ENCODE measurements at places on chromosomes 2 and 18. TPM values are rescaled to one million over a fixed set of nuclear protein-coding genes. Genes with fewer than 3 reads are reported as not detected.

DNA sequence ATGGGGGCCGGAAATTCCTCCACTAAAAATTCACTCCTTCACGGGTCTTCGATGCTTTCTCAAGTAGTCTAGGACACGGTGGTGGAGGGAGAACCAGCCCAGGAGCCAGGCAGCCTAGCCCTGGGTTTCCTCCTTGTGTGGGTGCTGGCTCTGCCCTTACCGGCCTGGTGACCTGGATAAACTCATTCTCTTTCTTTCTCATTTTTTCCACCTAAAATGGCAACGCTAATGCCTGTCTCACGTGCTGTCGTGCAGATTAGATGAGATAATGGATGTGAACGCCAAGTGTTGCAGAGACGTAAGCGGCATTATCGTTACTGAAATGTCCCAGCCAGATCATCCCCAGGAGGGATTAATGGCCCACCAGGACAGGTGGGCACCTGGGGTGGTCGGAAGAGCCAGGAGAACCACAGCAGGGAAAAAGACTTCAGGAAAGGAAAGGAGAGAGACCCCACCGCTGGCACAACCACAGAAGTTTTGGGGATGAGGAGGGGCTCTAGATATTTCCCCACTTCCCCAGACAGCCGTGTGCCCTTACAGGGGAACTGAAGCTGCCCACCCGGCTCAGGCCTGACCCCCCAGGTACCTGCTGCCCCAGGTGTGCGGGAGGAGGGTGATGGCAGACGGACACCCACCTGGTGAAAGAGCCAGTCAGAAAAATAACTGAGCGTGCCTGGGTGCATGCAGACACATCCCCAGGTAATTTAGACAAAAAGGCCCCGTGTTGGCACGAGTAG is 100.8 kb upstream of the ASAP2 start:
- no peak for DNase-seq

The NOL4 gene
- total RNA-seq, result not detected

DNA sequence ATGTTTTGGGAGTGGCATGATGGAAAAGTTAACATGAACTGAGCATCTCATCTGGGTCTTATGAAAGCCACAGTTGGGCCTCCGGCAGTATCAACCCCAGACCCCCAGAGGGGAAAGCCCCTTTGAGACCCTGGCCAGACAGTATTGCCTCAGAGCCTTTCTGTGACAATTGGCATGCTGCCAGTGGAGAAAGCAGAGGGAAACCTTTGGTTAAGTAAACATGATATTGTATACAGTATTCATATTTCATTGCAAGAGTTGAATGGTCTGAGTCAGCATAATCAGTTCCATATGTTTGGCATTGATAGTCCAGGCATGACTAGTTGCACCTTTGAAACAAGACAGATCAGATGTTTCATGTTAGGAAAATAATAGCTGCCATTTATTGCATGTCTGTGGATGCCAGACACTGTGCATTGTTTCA is 20.0 kb downstream of the MERTK start:
- no peak for DNase-seq

DNA sequence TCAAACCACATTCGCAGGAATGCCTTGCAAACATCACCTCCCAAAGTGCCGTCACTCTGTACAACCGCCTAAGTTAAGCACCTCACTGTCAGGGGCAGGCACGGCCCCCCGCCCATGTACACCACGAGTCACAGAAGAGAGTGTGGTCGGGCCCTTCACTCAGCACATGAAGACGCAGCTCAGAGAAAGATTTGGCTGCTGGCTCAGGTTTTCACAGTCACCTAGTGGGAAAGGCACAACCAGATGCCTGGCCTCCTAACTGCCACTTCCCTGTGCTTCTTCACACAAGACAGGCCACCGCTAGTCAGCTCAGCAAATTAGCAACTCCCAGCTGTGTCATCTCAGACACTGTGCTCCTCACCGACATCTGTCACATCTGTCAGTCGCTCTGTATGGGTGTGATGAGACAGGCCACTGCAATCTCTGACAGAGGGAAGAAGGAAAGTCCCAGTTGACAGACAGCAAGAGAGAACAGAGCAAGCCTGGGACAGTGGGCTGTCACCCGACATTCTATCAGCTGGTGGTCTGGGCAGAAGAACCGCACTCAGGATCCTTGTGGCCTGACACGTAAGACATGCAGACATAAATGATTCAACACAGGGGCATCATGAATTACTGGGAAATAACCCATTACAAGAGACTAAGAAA is 60.8 kb downstream of the CRACDL start:
- DNase-seq, result no peak

DNA sequence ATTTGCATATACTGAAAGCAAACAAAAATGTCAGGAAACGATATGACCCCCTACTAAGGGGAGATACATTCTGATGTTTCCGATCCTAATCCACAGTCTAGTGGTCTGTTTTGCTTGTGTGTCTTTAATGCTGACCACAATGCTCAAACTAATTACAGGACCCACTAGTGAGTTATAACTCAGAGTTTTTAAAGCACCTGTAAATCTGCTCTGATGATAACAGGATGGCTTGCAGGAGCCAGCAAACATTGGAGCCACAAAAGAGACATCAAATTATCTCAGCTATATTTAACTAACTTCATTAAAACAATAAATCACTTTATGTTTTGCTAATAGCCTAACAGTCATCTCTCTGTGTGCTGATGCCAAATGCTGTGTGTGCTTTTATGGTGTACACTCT is 300.3 kb downstream of the NBAS start:
- no peak for DNase-seq

The LMAN2L gene
- 4.7 TPM for total RNA-seq

The IL36G gene
- not detected for total RNA-seq

GRCh38 chr18:452816-453215 is 47.7 kb downstream of the COLEC12 start:
- DNase-seq, result no peak

The CAVIN2 gene
- total RNA-seq, result 0.26 TPM

The MGAT4A gene
- total RNA-seq, result 185 TPM

The PDE1A gene
- not detected for total RNA-seq

The L3MBTL4 gene
- total RNA-seq, result 1.6 TPM

DNA sequence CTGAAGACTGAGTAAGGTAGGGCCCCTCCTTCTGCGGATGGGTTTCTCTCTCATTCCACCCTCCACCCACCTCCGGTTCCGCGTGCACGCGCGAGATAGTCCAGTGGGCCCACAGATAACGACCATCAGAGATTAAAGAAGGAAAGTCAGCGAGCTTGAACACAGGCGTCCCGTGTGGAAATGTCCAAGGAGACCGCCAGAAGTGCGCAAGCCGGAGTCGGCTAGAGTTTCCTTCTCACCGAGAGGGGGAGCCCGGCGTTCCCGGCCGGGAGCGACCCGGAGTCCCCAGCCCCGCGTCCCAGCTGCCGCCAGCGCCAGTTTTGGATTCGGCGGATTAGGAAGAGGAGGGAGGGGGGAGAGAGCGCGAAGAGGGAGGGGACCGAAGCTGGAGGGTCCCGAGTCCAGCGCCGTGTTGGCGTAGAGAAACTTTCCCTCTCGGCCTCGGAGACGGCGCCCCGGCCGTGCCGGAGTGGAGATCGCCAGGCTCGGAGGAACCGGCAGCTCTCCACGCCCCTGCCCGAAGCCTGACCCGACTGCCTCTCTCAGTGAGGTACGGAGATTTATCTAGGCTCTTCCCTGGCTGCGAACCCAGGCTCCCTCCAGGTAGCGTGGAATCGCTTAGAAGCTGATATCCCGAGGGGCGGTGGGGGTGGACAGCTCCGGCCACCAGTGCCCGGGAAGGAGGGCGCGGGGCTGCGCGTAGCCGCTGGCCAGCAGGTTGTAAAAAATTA is at the start of gene GULP1:
GULP1 (plus strand) TSS at position 258 of the 731 bp plus-strand sequence. CDS start 185,829 bp downstream, outside the sequence.
- no peak for DNase-seq

The CFC1 gene
- not detected for total RNA-seq

DNA sequence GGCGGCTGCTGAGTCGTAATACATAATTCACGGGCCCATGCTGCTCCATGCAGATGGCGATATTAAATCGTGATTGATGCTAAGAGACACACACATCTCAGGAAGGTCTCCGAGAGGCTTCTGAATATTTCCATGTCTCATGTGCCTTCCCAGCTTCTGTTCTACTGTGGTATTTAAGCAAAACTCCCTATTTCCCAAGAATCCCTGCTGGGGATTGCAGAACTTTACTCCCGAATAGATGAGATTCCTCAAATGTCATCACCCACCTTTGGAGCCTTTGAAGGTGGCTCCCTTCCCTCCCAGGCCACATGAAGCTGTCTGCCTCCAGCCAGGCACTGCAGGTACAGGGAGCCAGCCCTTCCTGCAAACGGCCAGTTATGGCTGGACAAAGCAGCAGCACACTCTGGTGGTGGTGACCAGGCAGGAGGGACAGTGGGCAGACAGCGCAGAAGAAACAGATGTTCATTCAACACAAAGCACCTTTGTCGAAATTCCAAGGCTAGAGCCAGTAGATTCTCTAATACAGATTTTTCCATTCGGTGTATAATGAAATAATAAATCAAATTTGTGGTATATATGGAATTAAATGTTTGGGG is 14.1 kb downstream of the NRP2 start:
- DNase-seq, result no peak

DNA sequence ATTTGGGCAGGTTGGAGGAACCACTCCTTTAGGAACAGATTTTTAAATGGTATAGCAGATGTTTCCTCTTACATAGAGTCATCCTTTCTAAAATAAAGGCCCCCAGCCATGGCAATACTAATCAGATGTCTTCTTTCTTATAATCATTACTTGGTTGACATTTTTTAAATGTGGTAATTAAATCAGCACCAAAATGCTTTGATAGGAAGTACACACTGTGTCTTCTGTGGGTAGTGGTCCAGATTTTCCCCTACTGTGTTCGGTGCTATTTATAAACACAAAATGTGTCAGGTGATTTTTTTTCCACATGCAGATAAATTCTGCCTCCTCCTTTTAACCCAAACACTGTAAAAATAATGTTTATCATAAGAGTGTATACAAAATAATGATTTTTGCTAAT is 200.9 kb upstream of the DTNA start:
- no peak for DNase-seq

GRCh38 chr18:42086288-42086687 is 131.3 kb downstream of the PIK3C3 start:
- DNase-seq, result no peak

The SNORC gene
- total RNA-seq, result 3.2 TPM

DNA sequence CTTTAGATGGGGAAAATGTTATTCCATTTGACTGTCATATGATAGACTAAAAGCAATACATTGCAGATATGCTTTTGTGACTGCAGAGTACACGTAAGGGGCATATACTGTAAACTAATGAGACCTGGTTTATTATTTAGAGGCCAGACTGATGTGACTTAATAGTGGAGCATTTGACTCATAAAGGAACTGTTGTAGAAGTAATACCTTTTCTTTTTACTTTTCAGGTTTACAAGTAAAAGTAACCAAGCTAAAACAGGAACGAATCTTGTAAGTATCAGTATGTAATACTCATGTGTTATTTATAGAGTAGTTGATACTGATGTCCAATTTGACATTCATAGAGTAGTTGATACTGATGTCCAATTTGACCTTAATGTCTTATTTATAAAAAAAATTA is 13.1 kb downstream of the RBBP8 start:
- no peak for DNase-seq

The BAZ2B gene
- total RNA-seq, result 21.2 TPM

The IL36A gene
- total RNA-seq, result 0.58 TPM

DNA sequence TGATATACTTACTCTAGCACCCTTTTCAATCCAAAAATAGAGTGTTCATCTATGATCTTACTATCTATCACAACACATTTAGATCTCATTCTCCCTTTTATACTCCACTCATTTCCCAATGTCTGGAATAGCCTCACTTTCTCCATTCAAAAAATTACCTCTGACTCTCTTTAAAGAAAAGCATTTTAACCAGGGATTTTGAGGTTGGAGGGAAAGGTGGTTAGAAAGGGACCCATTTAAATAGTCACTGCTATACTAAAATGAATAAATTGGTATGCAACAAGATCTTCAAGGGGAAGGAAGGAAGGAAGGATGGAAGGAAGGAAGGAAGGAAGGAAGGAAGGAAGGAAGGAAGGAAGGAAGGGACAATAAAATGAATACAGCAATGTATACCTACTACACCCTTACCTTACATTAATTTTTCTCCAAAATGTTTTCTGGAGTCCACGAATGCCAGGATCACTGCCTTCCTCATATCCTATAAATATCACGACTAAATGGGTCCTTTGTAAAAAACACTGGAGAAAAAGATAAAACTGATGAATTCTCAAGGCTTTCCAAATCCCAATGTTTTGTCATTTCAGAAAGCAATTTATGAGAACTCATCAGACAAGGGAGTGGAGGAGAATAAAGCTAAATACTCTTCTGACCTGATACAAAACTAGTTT is 202.7 kb downstream of the ZEB2 start:
- DNase-seq, result no peak

The NCKAP5 gene
- not detected for total RNA-seq

GRCh38 chr18:45066210-45066609 is 385.5 kb downstream of the SETBP1 start:
- DNase-seq, result no peak

DNA sequence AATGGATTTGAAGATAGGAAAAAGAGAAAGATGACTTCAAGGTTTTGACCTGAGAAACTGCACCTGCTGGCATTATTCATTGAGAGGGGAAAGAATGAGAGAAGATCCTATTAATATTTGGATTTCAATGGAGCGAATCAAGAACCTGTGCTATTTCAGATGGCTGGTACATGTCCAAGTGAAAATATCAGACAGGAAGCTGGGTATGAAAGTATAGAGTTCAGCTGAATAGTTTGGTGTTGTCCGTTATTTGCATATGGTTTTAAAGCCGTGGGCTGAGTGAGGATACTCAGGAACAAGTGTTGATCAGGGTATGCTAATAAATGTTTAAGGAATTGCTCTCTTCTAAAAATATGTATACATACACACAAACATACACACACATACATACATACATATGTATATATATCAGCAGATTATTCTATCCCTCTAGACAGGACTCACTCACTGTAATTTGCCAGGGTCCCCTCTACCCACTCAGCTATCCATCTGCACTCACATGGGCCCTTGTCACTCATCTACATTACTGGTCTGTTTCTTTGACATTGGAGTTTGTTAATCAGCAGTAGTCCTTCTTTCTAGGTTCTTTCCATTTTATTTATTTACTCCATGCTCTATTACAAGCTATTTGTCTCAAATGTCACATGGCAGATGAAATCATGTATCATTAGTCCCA is 33.9 kb upstream of the IKZF2 start:
- DNase-seq, result no peak

DNA sequence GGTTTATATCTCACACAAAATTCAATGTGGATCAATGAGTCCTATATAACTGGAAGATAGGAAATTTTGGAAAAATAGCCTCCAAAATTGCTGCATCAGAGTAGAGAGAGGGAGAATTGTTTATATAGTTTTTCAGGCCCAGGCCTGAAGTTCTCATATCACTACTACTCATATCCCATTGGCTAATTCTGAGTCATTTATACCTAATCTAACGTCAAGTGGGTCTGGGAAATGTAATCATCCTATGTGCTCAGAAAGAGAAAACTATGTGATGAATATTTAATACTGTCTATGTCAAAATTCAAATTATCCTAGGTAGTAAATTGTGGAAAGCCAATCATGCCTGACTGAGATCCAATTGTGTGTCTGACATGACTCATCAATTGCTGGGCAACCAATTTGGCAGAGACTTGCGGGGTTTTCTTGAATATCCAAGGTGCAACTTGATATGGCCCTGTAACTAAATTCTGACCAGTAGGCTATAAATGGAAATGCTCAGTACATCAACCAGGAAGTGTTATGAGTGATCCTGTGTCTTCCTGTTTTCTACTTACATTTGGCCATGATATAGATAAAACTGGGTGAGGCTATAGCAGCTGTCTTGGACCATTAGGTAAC is 744.4 kb downstream of the KCNJ3 start:
- no peak for DNase-seq

The CD226 gene
- 54.0 TPM for total RNA-seq
